ENCODE measurements at places on chromosomes 5 and 9. TPM values are rescaled to one million over a fixed set of nuclear protein-coding genes. Genes with fewer than 3 reads are reported as not detected.

CDC20B gene
- total RNA-seq = not detected

- DNase-seq = no peak
Measured at GRCh38 chr5:78887384-78888118, 97.6 kb downstream of the ARSB start.

DNA sequence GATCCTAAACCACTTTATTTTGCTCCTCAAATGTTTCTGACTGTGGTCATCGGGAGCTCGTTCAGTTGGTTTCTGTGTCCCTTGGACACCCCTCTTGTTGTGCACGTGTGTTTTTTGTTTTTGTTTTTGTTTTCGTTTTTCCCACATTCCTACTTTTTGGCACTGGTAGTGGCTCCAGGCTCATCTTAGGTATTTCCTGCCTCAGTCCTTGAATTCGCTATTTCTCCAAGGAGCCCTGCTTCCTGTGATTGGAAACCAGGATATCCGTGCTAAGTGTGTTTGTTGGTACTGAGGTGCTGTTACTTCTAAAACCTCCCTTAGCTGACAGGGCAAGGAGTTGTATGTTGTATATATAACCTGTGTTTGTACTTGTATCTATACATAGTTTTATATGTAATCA is 5.9 kb downstream of the HMCN2 start:
- no peak for DNase-seq

DNA sequence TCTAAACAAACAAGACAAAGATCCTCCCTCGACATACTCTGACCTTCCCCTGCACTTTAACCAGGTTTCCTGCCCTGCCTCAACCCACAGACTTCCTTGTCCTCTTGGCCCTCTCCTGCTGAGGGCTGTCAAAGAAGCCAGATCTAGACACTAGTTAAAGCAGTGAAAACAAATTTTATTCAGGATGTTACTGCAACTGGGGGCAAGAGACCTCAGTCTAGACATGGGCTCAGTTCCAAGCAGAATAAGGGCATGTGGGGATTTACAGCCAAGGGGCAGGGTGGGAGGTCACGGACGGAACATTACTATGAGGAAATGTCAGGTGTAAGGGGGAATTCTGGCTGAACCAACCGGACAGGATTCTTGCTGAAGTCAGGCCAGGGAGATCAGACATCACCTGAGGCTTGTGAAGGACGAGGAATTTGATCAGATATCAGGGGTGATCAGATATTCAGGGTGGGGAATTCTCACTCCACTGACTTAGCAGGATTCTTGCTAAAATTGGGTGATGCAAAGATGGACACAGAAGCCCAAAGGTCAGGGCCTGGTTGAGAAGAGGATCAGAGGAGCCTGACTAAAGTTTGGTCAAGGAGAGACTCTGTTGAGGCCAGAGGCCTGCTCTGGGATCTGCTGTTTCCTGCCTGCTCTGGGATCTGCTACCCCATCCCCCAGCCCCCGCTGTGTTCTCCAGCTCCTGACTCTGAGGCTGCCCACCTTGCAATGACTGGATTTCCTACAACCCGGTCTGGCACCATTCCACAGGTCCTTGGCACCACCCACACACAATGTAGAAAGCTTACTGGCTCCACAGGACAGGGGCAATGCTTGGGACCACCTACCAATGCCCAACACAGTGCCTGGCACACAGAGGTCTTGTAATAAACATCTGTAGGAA is 21.5 kb downstream of the GABBR2 start:
- no peak for DNase-seq

GRCh38 chr5:119340597-119341218 is 15.1 kb upstream of the TNFAIP8 start:
- no peak for DNase-seq

DNA sequence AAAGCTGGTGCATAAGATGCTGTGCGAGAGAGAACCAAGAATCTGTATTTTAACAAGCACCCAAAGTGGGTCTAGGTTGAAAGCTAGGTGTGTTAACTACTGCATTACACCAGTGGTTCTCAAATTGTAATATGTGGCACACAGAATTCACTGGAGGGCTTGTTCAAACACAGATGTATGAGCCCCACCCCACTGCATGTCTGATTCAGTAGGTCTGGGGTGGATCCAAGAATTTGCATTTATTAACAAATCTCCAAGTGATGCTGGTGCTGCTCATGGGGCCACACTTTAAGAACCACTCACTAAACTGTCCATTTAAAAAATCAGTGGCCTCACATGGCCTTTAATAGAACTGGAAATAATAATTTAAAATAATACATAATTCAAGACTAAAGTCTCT is 40.4 kb downstream of the LPAR1 start:
- DNase-seq = no peak

FBLL1 gene
- total RNA-seq = 0.36 TPM

PCDHGA11 gene
- total RNA-seq = 16.5 TPM

SLC6A3 gene
- total RNA-seq = not detected

GRCh38 chr9:87674565-87675299 is 51.2 kb upstream of the CTSL start:
- no peak for DNase-seq

GRCh38 chr9:35691334-35691650 is 1.6 kb upstream of the TPM2 start:
- peak; percentile 89 for DNase-seq

GRCh38 chr9:27539479-27540441 is 10.1 kb upstream of the MOB3B start:
- no peak for DNase-seq

DNA sequence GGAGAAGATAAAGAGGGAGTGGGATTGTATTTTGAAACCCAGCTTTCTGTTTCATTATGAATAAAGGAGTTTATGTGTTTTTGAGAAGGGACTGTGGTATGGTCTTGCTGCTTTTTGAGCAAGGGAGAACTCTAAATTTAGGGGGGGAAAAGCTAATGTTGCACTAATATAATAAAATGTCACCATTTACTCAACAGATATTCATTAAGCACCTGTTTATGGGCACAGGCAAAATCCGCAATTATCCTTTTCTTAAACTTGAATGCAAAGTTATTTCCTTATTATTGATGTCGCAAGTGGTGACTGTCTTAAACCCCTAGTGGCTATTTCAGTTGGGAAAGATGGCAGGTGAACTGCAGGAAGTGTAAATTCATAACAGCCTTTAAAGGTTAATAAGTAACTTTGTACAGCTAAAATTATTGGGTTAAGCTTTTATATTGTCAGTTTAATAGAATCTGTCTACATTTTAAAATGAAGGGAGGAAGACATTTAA is 1.5 kb downstream of the CDC42SE2 start:
- DNase-seq = no peak

- DNase-seq = no peak
Measured at GRCh38 chr5:56664025-56664424, 151.3 kb upstream of the MAP3K1 start.

- DNase-seq = no peak
Measured at GRCh38 chr9:105004466-105005090, 76.6 kb upstream of the ABCA1 start.

- DNase-seq = no peak
Measured at GRCh38 chr9:134358662-134359319, 32.5 kb downstream of the RXRA start.

GRCh38 chr5:157785801-157786200 is 42.3 kb downstream of the LSM11 start:
- no peak for DNase-seq

DNA sequence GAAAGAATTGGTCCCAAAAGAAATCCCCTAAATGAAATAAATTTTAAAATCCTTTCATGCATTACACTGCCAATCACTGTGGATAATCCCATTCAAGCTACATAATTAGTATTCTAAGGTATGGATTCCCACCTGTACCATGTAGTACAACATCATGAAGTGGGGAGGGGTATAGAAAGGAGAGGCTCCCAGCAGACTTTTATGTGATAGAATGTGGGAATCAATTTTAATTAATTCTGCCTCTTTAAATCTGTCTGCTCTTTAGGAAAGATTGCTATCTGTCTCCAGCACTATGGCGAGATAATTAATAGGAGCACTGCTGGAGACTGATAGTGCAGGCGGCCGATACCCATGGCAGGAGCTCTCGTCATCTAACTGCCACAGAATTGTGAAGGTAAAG is 95.4 kb downstream of the CDH12 start:
- no peak for DNase-seq

SPATA31D4 gene
- not detected for total RNA-seq

- DNase-seq = no peak
Measured at GRCh38 chr9:135320331-135320730, 159.3 kb upstream of the PPP1R26 start.

DNA sequence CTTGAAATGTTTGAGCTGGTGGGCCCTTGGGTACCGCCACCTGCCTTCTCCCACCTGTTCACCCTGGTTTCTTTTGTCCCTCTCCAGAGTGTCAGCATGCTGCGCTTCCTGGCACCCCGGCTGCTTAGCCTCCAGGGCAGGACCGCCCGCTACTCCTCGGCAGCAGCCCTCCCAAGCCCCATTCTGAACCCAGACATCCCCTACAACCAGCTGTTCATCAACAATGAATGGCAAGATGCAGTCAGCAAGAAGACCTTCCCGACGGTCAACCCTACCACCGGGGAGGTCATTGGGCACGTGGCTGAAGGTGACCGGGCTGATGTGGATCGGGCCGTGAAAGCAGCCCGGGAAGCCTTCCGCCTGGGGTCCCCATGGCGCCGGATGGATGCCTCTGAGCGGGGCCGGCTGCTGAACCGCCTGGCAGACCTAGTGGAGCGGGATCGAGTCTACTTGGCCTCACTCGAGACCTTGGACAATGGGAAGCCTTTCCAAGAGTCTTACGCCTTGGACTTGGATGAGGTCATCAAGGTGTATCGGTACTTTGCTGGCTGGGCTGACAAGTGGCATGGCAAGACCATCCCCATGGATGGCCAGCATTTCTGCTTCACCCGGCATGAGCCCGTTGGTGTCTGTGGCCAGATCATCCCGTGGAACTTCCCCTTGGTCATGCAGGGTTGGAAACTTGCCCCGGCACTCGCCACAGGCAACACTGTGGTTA is 3.3 kb downstream of the ALDH1B1 start:
- no peak for DNase-seq

MEIKIN gene
- total RNA-seq = not detected

- DNase-seq = no peak
Measured at GRCh38 chr5:83672646-83673045, 48.0 kb downstream of the HAPLN1 start.

BNIP1 gene
- total RNA-seq = 14.4 TPM

DNA sequence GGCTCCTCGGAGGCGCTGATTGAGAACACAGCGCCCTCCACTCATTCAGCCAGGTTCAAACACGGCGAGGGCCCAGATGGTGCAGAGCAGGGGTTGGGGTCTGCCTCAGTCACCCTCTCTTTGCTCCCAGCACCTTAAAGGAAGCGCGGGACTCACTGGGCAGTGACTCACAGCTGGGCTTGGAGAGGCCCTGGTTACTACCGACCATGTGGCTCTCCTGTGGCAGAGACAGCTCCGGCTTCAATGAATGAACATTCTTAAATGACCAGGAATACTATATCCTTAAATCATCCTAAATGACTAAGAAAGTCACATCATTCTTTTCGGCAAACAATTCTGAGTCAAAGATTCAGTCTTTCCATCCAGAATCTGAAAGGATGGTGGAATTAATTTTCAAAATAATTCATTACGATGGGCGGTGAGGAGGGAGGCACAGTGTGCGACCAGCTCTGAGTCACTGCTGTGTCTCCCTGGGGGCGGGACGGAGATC is 1.6 kb upstream of the INPP5E start:
- no peak for DNase-seq

GRCh38 chr5:18544421-18544820 is 910.2 kb downstream of the TAF11L14 start:
- DNase-seq = no peak

DNA sequence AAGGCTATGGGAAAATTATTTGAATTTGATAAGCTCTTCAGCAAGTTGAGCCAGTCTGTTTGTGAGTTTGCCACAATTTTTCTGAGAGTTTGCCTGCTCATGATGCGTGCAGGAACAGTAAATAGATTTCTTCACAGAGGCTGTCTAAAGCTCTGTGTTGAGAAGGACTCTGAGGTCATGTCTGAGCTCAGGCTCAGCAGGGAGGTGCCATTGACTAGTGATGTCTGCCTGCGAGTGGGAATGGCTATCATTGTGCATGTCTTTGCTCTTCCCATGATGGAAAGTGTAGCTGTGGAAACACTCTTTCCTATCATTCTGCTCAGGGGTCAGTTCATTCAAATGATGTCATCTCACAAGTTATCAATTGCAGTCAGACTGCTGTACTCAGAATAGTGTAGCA is 142.8 kb downstream of the RASEF start:
- DNase-seq = no peak

- DNase-seq = no peak
Measured at GRCh38 chr9:98765256-98765655, 31.1 kb downstream of the ANKS6 start.

DNA sequence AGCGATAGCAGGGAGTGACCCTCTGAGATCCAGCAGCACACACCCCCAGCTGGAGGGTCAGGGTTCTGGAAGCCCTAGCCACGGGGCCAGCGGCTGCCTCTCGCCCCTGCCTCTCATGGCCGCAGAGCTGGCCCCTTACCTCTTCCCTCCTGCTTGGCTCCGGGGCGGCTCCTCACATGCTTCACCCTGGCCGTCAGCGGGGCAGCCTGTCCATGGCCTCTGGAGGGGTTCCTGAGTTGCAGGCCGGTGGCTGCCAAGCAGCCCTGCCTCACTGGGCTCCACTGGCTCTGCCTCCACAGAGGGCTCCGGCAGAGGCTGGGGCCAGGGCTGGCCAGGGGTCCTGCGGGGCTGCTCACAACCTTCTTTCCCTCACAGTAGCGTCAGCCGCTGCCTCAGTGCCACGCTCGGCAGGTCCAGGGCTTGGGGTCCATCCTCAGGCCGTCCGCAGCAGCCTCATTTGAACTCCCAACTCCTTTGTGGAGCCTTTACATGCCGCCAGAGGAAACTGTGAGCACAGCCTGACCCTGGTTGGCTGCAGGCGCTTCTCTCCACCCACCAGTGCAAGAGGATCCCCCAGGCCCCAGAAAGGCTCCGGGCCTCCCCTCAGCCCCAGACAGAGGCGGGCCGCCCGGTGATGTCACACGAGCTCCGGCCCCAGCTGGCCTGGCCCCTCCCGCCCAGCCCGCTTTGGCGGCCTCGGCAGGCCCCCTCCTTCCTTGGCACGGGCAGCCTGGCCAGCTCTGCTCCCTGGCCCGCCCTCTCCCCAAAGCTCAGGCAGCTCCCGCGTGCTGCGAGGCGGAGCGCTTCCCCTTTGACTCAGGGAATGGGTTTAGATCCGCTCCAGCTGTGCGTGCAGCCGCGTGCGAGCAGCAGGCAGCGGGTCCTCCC is at the start of gene ANGPTL2:
ANGPTL2 (minus strand) TSS at position 460 of the 888 bp plus-strand sequence. CDS start 13,904 bp downstream, outside the sequence.
- peak; percentile 97 for DNase-seq

C9orf50 gene
- 0.36 TPM for total RNA-seq

GPSM1 gene
- total RNA-seq = 30.9 TPM

FOXD4L4 gene
- under 0.01 TPM for total RNA-seq

DNA sequence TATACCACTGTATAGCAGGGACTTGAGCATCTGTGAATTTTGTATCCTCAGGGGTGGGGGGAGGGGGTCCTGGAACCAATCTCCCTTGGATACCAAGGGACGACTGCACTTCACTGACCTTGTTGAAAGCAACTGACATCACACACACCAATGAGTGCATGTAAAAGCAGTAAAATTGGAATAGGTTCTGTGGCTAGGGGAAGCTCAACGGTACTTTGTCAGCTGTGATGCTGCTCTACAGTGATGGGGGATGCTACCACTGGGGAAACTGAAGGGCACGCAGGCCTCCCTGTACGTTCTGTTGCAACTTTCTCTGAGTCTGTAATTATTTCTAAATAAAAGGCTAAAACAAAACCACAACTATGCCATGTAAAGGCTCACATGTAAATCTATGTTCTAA is 47.0 kb upstream of the RETREG1 start:
- DNase-seq = no peak

- no peak for DNase-seq
Measured at GRCh38 chr9:133964463-133964862, 27.7 kb downstream of the VAV2 start.

HTR4 gene
- total RNA-seq = not detected

GRCh38 chr5:72752909-72753308 is 63.6 kb upstream of the TNPO1 start:
- peak; percentile 14 for DNase-seq

Data from osteoblast (primary cell).